ENCODE measurements at places on chromosomes 6 and 20.
A peak's percentile ranks its signal among the peaks of the same experiment; 100 is the strongest.

DNA sequence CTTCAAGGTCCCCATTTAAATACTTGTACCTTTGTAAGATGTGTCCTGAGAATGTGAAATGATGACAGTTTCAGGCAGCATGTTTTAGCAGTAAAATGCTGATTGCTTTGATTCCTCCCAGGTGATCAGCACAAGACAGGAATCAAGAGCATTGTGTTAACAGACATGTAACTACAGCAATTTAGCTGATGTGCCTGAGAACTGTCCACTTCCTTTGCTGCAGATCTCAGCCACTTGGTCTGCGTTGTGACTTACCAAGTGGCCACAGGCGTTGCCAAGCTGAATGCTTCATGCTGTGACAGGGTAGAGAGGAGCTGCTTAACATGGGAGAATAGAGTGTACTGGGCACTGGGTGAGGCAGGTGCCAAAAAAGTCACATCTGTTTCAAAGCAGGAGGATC is 767.0 kb upstream of the POU3F2 start:
- DNase-seq = no peak

GRCh38 chr6:42777126-42777822 is 4.6 kb upstream of the BICRAL start:
- DNase-seq = no peak

DNA sequence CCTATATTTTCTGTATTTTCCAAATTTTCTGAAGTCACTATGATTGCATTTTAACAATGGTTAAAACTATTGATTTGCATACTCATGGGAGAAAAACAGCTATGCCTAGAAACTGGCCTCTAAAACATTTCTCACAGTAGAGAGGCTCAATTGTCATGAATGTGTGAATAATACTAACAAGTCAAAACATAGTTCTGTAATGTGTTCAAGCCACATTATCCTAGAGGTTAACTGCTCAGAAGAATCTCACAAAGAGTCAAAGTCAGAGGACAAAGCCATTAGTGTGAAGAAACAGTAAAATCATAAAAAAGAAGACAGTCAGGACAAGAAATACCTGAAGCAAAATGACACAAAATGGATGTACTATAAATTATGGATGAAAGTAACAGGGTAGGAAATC is 12.5 kb upstream of the ALDH8A1 start:
- DNase-seq = no peak

- DNase-seq = no peak
Measured at GRCh38 chr6:31305703-31306219, 33.9 kb upstream of the HLA-C start.

GRCh38 chr20:7866285-7866684 is 74.0 kb downstream of the HAO1 start:
- no peak for DNase-seq

- no peak for DNase-seq
Measured at GRCh38 chr6:1774226-1774915, 164.7 kb downstream of the FOXC1 start.

DNA sequence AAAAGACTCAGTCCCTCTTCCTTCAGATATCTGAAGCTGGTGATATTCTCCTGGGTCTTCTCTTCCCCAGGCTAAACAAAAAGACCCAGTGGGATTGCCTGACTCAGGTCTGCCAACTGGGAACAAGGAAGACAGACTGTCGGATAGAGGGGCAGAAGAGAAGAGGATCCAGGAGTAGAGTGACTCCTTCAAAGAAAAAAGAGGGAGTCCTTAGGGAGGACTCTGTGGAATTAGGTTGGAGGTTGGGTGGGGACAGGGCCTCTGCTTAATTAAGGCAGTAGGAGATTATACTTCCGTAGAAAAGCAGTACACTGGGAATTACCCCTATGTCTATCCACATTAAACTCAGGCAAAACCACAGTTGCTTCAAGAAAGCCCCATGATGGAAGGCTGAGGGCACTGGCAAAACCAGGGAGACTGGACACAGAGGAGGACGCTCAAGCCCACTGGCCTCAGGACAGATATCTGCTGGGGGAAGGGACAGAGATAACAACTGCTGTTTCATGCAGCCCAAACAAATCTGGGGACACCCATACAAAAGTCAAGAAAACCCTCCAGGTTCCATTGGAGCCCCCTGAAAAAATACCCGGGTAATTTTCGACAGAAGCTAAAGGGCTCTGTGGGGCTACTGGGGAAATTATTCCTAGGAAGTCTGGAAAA is 5.7 kb downstream of the BCL2L1 start:
- DNase-seq = no peak

DNA sequence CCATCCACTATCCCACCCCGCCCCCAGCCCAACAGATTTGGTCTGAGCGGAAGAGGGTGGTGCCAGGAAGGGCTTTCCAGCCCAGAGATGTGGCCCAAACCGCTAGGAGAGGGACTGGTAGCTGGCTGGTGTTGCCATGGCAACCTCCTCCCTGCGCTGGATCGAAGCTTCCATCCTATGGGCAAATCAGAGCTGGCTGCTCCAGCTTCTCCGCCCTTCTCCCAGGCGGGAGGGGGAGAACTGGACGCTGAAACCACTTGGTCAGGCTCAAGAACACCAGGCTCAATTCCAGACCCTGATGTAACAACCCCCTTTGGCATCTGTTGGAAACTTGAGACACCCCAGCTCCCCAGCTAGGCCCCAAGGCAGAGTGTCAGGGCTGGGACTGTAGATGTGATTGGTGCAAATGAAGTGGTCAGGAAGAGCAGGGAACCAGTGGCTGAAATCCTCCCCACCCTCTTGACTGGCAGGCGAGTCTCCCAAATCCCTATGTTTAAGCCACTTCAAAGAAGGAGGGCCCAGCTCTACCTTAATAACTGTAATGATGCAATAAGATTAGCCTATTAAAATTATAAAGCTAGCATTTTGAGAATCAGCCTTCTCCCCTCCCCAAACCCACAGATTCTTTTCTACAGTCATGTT is 4.2 kb downstream of the RIMS4 start:
- DNase-seq = no peak

GRCh38 chr6:96865055-96865405 is 27.8 kb upstream of the GPR63 start:
- DNase-seq = no peak

- no peak for DNase-seq
Measured at GRCh38 chr6:93183531-93183972, 235.8 kb downstream of the EPHA7 start.

GRCh38 chr6:90458353-90459224 is 128.3 kb downstream of the MAP3K7 start:
- DNase-seq = no peak

DNA sequence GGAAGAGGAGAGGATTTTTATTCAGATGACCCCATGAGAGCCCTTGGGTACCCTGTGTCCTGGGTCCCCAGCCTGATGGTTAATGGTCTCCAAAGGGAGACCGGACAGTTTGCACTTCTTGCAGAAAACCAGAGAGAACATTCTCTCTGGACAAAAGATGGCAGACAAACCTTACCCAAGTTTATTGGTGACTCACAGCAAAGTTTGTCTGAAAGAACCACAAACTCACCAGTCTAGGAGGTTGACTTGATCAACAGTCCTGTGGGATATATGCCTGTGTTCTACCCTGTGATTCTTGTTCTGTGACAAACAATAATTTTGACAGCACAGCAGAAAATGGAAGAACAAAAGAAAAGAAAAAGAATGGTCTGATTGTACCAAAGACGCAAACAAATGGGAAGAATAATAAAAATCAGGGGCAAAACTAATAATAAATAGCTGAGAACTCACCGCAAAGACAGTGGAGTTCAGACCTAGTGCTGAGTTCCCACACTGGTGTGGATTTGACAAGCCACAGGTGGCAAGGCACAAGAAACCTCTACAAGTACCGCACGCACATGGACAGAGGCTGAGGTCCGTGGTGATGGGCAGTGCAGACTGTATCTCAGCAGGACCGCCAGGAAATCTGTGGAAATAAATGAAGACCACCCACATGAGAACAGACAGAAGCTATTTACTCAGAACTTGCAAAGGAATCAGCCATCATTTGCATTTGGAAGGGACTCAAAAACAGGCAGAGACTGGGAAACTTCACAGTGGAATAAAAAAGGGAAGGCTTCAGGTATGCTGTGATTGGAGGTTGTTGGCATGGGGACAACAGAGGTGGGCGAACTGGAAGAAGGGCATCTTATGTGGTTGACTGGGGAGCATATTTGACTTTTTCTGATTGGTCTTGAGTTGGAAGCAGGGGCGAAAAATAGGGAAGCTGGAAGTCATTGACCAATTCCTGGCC is 246.3 kb upstream of the RNF24 start:
- no peak for DNase-seq

- no peak for DNase-seq
Measured at GRCh38 chr6:141158740-141159139, 974.0 kb upstream of the GJE1 start.

- peak; percentile 84 for DNase-seq
Measured at GRCh38 chr6:28383235-28384142, 16.1 kb downstream of the ZSCAN12 start.

- DNase-seq = peak; percentile 49
Measured at GRCh38 chr6:1287103-1287591, 24.8 kb upstream of the FOXQ1 start.

DNA sequence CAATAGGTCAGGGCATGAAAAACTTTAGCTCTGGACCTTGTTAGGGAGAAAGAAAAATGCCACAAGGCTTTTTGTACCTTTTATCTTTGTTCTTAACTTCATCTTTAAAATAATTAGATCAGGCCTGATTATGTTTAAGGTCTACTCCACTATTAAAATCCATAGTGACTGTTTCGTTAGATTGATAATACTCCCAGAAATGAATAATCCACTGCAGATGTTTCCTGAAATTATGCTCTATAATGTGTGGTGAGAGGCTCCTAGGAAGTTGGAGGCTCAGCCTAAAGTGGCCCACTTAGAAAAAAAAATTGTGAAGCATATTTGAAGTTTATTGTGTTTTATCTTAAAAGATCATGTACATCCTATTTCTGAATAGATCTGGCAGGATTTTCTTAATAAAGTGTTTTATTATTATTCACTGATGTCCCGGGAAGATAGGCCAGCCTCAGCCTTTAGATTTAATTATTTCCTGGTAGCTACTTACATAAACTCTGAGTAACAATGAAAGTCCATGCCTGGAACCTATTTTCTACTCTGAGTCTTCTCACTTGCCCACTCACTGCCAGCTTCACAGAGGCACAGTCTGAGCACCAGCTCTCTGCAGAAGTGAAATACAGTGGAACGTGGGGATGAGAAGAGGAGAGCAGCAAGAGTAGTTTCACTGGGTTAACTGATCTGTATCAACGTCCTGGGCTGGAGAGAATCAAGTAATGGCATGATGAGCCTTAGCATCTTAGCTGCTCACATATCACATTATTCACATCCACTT is 126.8 kb upstream of the TMEM170B start:
- no peak for DNase-seq

DNA sequence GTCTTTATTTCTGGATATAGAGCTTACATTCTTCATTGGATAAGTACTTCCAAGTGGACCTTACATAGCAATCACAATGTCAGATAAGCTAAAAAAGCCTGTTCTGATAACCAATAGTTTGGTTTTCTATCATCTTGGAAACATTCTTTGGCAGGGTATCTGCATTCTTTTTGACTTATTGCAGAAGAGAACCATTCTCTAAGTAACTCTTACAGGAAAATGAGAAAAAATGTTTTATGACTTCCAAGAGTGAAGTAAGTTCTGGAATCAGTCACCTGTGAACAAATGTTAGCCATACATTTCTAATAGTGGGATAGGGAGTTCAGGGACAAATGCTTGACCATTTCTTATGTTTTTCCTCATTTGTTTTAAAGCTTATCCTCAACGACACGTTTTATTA is 564.0 kb downstream of the CD109 start:
- no peak for DNase-seq

- DNase-seq = no peak
Measured at GRCh38 chr6:11222385-11223277, 9.8 kb downstream of the NEDD9 start.

DNA sequence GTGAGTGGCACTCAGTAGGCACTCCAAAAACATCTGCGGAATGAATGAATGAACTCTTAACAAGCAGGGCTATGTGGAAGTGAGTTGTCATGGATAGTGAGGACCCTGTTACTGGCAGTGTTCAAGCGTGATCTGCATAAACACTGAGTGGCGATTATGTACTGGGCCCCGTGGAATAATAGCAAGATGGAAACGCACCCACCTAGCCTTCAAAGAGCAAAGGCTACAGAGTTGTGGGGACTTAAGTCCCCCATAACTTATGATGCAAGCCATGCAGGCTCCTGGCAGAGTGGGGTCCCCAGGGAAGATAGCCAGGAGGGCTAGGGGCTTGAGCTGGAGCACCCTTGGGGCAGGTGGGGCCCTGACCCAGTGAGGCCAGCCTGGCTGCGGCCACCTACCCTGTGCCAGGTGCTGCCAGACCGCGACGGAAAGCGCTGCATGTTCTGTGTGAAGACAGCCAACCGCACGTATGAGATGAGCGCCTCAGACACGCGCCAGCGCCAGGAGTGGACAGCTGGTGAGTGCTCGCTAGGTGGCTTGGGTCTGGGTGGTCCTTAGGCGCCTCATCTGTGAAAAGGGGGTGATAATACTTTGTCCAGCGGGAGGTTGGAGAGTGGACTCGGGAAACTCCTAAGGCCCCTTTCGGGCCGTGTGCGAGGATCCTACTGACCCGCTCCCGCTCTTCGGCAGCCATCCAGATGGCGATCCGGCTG is 20.0 kb downstream of the DEF6 start:
- DNase-seq = no peak

DNA sequence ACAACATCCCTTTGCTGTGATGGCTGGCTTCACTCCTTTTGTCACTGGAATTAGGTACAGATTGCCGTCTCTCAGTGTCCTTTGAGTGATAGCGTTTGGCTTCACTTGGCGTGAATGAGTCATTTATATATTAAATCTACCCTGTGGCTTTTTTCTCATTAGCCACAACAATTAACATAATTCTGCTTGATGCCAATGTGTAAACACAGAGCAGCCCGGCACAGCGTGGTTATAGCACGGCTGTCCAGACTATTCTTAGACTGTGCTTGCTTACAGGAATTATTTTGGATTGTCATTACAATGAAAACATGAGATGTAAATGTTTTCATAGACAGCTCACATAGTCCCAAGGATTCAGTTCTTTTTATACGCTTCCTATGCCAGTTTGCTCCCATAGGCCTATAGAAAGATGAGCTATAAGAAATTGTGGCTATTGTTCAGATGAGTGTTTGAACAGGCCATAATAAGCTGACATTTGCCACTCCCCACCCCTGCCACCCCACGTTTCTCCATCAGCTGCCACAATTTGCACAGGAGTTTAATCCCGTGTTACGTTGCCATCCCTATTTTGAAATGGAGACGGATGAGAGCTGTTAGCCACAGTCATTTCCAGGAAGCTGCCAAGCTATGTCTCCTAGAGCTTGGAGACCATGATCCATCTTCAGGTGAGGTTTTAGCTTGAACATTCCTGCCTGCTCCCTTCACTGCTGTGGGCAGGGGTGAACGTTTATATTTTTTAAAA is 65.9 kb downstream of the PPP1R14C start:
- no peak for DNase-seq

DNA sequence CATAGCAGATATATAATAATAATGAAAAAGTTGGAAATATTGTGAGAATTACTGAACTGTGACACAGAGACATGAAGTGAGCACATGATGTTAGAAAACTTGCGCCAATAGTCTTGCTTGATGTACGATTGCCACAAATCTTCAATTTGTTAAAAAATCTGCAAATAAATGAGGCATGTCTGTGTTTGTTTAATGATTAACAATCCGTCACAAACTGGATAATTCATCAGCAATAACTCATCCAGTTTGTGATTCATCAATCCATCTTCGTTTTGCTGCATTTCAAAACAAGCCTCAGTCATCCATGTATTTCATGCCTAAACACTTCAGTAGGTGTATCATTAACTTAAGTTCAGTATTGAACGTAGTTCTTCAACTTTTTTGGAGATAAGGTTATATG is 25.5 kb upstream of the SMIM26 start:
- no peak for DNase-seq

Data from LoVo (cell line).